ENCODE measurements at places on chromosomes 1 and 21.

DNA sequence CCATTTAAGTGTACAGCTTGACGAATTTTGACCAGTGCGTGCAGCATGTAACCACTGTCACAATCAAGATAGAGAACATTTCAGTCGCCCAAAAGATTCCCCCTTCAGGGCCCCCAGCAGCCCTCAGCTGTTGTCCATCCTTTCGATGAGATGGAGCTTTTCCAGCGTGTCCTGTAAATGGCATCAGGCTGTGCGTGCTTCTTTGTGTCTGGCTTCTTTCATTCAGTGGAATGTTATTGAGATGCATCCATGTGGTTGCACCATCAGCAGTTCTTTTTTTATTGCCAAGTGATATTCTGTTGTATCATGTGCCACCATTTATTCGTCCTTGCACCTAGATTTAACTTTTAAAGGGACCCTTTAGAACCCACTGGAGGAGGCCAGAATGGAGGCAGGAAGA is 21.9 kb downstream of the UBE2Q1 start:
- no peak for DNase-seq

GRCh38 chr1:154843636-154844296 is 26.3 kb downstream of the KCNN3 start:
- no peak for DNase-seq

DNA sequence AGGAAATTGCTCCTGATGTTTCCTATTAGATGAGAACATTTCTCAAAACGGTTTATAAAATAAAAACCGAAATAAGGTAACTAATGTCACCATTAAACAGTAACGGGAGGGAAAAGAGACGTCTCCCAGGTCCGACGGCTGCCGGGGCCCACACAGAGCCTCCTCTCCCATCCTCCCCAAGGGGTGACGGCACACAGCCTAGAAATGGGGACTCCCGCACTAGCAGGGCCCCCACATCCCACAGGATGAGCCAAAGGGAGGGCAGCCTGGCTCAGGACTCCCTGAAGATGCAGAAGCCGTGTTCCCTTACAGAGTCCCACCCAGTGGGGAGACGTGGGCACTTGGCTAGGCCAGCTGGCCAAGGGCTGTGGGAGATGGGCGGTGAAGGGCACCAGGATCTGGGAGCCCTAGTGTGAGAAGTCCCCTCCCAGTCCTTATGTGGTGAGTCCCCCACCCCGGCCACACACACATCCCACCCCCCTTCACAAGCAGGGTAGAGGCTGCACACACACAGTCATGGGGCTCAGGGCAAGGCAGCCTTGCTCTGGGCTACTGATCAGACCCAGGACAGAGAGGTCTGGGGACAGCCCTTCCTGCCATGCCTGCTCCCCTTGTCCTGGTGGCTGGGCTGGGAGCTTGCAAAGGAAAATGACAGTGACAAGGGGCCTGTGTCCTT is 3.3 kb downstream of the KRTAP10-3 start:
- DNase-seq: no peak

GRCh38 chr1:29361686-29362085 is 125.4 kb downstream of the PTPRU start:
- no peak for DNase-seq

GRCh38 chr1:44780583-44781121 is 5.3 kb downstream of the RPS8 start:
- DNase-seq: no peak

DNA sequence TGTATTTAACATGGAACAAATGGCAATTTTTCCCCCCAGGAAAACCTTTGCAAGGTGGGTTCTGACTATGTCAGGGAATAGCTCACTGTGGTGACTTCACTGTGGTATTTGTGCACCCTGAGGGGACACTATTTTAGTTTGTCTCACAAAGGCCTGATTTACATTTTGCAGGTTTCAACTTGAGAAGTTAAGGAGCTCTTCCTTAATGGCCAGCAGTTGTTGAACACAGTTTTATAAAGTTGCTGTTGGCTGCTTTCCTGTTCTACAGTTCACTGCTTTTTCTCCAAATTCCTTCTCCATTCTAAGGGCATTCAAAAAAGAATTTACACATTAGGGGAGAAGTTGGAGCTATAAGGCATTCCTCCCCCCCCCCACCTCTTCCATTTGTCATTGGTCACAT is 4.6 kb downstream of the LAMC1 start:
- DNase-seq: no peak

GRCh38 chr1:42952303-42953001 is 6.2 kb downstream of the SLC2A1 start:
- DNase-seq: no peak

DNA sequence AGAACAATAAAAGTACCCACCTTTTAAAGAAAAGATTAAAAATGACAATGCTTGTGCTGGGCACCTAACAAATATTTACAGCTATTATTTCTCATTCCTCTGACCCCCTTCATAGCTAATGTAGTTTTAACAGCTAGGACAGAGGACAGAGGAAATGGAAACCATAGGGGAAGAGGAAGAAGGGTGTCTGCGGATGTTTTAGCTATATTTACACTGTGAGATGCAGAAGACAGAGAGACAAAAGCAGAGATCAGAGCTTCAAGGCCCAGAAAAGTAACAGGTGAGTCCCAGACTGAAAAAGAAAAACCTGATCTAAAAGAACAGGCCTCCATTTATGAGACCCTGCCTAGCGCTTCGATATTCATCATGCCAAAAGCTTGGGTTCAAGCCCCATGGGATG is 72.0 kb downstream of the ZNF281 start:
- no peak for DNase-seq

Data from retinal pigment epithelial cell (primary cell).